ENCODE measurements at places on chromosomes 12 and 14.

GRCh38 chr12:93040367-93040766 is 111.3 kb upstream of the EEA1 start:
- DNase-seq = no peak

DNA sequence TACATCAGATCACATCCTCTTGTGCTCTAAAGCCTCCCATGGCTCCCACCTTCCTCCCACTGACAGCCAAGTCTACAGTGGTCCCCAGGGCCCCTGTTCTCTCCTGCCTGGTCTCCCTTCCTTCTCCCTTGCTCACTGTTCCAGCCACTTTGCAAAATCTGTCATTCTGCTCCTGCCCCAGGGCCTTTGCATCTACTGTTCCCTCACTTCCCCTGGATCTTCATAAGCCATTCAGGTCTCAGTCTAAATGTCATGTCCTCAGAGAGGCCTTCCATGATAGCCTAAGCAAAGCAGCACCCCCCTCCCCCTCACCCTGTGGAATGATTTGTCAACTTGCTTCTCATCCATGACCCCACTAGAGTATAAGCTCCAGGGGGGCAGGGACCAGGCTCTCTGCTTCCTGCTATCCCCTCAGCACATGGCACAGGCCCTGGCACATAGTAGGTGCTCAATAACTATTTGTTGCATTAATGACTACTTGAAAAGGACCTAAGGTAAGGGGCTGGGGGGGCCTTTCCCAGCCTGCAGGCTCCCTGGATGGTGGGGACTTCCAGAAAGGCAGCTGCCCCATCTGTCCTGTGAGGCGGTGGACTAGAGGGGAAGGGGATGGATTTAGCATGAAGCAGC is 5.0 kb downstream of the SLC8B1 start:
- DNase-seq = no peak

DNA sequence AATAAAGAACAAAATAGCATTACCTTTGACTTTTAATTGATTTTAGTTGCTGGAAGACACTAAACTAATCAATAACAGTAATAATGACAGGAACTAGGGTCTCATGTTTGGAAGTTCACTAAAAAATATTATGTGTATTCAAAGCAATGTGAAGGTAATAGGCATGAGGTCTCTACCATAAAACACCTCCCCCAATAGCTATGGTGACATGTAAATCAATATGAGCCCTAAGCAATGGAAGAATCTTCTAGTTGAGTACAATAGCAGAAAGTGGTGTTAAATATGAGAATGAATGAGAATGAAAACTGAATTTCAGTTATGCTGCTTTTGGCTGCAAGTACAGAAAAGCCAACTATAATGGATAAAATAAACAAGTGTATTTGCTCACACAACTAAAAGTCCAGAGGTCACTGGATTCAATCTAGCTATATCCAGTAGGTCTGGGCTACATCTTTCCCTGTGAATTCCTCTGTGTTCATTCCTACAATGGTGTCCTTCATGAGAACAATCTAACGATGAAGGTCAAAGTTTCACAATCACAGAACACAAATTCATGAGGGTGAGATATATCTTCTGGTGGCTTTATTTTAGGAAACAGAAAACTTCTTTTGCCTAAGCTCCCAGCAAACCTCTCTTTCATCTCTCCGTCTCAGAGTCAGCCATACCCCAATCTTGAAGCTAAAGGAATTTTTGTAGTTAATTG is 728.0 kb downstream of the FSCB start:
- DNase-seq = no peak

- peak; percentile 38 for DNase-seq
Observed at GRCh38 chr14:20278414-20278813, 27.3 kb downstream of the TTC5 start.

- DNase-seq = no peak
Observed at GRCh38 chr14:74616996-74617700, 5.1 kb upstream of the LTBP2 start.

- no peak for DNase-seq
Observed at GRCh38 chr12:2299206-2299605, 246.4 kb downstream of the CACNA1C start.

DNA sequence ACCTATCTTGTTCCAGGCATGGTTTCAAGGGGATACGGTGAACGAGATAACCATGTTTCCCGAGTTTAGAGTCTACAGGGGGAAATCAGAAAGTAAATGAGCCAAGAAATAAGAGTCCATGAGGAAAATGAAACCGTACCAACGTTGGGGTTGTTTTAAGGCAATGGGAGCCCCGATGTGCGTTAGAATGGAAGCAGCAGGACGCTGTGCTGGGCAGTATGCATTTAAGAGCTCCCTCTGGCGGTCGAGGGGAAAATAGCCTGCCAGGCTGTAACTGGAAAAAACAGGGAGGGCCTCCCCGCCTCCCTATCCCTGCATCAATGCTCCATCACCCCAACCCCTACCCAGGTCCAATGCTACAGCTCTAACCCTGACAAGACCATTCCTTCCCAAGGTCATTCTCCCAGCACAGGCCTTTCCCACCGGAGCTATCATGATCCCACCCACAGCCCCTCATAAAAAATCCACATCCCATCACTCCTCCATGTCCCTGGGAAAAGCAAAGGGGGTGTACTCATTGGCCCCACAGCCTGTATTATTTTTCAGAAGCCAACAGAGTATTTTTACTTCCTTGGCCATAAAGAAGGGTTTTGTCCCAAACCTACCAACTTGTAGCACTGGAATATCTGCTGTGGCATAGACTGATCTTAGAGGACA is 226.3 kb upstream of the NOS1 start:
- DNase-seq = peak; percentile 82

GRCh38 chr12:109435428-109436187 is 41.5 kb downstream of the KCTD10 start:
- no peak for DNase-seq

GRCh38 chr12:125996443-125996842 is 931.2 kb downstream of the AACS start:
- DNase-seq = no peak
